ENCODE measurements at places on chromosomes 7 and 10.

GRCh38 chr7:134046594-134047128 is 80.5 kb upstream of the LRGUK start:
- no peak for DNase-seq

- DNase-seq = no peak
These were observed 25.1 kb downstream of the RHEB start for GRCh38 chr7:151494298-151495284.

DNA sequence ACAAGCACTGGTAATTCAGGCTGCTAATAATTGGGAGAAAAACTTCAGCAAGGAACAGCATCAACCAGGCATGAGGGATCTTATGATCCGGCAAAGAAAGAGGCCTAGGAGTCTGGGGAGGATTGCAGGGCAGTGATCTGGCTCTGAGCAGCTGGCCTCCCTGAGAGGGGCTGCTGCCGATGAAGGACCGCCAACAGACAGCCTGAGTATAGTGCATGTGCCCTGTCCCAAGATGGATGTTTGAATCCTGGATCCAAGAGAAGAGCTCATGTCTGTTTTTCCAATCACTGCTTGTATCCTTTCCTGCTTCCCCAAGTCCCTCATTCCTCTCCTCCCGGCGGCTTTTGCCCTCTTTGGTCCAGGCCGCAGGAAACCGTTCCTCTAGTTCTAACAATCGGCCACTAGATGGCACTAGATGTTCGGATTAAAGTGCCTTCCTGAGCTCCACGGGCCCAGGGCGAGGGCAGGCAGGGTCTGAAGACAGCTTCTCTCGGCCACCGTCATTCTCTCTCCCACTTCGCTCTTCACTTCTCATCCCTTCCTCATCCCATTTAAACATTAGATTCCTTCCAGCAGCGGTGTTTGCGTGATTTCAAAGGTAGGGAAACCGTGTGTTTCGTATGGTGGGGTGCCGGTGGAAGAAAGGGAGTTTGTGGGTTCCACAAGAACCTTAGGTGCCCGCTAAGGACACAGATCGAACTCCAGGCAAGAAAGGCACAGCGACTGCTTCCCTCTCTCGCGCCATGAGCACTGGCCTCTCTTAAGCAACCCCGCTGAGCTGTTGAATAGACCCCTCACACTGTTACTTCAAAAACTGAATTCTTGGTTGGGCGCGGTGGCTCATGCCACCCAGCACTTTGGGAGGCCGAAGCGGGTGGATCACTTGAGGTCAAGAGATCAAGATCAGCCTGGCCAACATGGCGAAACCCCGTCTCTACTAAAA is 82.4 kb downstream of the ADCYAP1R1 start:
- DNase-seq = peak; percentile 91

DNA sequence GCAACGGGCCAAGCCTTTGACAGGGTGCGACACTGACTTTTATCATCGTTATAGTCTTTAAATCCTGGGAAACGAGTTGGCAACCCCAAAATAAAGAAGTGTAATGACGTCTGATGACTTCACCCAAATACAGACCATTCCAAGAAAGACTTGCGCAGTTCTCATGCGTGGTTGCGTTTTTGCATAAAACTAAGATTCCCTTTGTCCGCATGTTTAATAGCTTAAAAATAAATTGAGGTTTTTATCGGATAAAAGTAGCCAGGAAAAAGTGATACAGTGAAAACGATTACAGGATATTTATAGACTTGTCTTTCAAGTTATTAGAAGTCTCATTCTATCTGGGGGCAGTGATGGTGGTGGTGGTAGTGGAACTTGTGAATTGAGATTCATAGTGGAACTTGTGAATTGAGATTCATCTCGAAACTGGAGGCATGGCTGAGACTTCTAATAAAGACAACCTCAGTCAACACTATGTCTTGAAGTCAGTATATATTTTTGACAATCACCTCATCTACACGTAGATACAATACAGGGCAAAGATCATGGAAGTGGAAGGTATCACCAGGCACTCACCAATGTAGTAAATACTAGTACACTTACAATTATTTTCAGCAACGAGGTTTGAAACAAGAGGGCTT is 1.2 kb upstream of the NAMPT start:
- DNase-seq = no peak

- no peak for DNase-seq
These were observed 60.4 kb downstream of the HTR5A start for GRCh38 chr7:155130493-155130892.

DNA sequence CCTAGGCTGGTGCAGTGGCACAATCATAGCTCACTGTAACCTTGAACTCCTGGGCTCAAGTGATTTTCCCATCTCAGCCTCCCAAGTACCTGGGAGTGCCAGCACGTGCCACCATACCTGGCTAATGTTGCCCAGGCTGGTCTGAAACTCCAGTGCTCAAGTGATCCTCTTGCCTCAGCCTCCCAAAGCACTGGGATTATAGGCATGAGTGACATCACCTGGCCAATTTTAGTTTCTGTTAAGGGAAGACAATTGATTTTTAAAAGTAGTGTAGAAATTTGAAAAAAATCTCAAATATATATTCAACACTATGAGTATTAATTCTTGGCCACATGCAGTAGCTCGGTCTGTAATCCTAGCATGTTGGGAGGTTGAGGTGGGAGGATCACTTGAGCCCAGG is 121.9 kb upstream of the RHEB start:
- DNase-seq = no peak

All from hepatocyte (in vitro differentiated cells).